ENCODE measurements at places on chromosomes 4 and X. TPM values are rescaled to one million over a fixed set of nuclear protein-coding genes. Genes with fewer than 3 reads are reported as not detected.

- ATAC-seq, result no peak
Observed at GRCh38 chr4:136002316-136002715, 1530.0 kb downstream of the PCDH18 start.

- ATAC-seq, result peak; percentile 98
Observed at GRCh38 chr4:4289941-4290850, at the start of the genes LYAR and ZBTB49. LYAR (minus strand) TSS chr4:4290154; CDS start chr4:4283742, 6,412 bp downstream. ZBTB49 (plus strand) TSS chr4:4290251; CDS start chr4:4299946, 9,695 bp downstream.

The KCND1 gene
- 0.28 TPM for total RNA-seq

GRCh38 chrX:119497185-119497584 is 28.9 kb downstream of the SLC25A5 start:
- ATAC-seq, result no peak

DNA sequence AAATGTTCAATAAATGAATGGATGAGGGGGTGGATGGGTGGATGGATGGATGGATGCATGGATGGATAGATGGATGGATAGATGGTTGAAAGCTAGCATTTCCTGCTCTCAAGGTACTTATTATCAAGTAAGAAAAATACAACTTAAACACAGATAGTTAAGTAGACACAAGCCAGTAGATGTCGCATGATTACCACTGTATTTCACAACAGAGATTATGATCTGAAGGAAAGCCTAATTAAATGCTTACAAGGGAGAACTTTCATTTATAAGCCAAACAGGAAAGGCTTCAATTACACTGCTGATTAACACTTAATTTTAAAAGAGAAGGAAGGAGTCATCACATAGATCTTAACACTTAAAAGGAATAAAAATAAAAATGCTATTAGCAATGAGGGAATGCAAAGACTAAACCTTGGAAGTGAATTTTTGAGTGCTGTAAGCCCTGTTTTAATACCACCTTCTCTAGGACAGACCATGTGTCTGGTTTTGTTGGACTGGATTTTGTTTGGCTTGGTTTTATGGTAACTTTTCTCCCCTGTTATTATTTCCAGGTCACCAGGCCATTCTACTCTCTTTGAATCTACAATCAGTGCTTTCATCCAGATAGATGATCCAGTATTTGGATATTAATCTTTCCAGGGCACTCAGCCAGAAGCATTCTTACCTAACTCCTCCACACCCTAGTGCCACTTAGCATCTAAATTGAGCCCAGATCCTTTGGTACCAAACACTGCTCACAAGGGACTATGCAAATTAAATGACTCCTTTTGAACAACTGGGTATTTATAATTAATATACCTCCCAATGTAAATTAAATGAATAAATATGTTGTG is 75.5 kb upstream of the SLC39A8 start:
- ATAC-seq, result peak; percentile 52

DNA sequence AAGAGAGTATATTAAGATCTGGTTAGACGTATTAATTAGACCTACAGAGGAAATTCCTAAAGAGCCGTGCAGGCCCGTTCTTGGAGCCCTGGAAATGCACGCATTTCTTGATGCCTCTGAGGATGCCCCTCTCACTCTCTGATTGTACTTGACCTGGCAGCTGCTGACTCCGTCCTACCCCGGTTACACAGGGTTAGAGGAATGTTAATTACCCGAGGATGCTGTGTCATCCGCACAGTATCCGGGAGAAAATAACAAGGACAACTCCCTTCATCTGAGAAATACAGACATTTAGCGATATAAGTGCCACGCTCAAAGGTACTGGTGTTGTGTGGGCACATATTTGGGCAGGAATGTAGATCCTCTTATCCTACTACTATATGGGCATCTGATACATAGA is 404.6 kb upstream of the FAT1 start:
- peak; percentile 87 for ATAC-seq

DNA sequence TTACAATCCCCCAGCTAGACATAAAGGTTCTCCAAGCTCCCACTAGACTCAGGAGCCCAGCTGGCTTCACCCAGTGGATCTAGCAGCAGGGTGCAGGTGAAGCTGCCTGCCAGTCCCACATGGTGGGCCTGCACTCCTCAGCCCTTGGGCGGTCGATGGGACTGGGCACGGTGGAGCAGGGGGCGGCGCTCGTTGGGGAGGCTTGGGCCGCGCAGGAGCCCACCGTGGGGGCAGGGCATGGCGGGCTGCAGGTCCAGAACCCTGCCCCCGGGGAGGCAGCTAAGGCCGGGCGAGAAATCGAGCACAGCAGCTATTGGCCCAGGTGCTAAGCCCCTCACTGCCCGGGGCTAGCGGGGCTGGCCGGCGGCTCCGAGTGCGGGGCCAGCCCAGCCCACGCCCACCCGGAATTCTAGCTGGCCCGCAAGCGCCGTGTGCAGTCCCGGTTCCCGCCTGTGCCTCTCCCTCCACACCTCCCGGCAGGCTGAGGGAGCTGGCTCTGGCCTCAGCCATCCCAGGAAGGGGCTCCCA is 9.6 kb upstream of the KLF8 start:
- ATAC-seq, result no peak

The OCIAD2 gene
- 32.8 TPM for total RNA-seq

GRCh38 chrX:17944833-17945497 is 83.9 kb upstream of the RAI2 start:
- no peak for ATAC-seq

- ATAC-seq, result no peak
Observed at GRCh38 chr4:172521248-172521647, 647.4 kb upstream of the GALNT7 start.

- no peak for ATAC-seq
Observed at GRCh38 chr4:58254291-58254690, 1144.1 kb upstream of the IGFBP7 start.

DNA sequence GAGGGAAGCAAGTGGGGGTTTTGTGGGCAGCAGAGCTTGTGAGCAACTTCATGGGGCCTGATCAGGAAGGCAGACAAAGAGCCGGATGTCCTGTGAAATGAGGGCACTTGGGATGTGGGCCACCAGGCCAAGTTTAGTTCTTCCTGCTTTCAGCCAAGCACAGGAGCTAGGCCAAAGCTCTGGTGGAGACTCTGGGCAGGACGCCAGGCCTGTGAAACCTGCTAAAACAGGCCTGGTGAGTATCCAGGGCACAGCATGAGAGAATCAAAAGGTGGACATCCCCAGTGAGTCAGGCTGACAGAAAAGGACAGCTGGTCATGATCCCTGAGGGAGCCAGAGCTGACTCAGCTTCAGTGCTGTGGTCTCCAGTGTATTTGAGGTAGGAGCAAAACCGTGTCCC is 95.7 kb downstream of the NPNT start:
- ATAC-seq, result peak; percentile 95

The PIR gene
- total RNA-seq, result 25.5 TPM

The MAGEC1 gene
- not detected for total RNA-seq

GRCh38 chr4:157127571-157127970 is 51.6 kb downstream of the GLRB start:
- ATAC-seq, result no peak

DNA sequence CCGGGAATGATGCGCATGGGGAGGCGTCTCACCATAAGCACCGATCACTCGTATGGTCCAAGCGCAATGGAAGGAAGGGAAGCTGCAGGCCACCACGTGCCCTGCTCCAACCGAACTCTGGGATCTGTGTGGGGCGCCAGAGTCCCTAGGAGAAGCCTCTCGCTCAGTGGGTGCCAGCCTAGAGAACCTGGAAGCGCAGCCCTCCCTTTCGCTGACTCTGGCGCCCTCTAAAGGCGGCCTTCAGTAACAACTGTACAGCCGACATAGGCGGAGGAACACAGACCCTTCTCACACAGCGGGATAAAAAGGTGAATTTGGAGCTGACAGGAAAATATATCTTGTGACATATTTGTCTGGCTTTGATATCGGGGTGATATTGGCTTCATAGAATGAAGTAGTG is 76.0 kb downstream of the INTS6L start:
- ATAC-seq, result peak; percentile 67

The NPFFR2 gene
- total RNA-seq, result not detected

- ATAC-seq, result no peak
Observed at GRCh38 chr4:4675641-4676040, 133.8 kb upstream of the STX18 start.

DNA sequence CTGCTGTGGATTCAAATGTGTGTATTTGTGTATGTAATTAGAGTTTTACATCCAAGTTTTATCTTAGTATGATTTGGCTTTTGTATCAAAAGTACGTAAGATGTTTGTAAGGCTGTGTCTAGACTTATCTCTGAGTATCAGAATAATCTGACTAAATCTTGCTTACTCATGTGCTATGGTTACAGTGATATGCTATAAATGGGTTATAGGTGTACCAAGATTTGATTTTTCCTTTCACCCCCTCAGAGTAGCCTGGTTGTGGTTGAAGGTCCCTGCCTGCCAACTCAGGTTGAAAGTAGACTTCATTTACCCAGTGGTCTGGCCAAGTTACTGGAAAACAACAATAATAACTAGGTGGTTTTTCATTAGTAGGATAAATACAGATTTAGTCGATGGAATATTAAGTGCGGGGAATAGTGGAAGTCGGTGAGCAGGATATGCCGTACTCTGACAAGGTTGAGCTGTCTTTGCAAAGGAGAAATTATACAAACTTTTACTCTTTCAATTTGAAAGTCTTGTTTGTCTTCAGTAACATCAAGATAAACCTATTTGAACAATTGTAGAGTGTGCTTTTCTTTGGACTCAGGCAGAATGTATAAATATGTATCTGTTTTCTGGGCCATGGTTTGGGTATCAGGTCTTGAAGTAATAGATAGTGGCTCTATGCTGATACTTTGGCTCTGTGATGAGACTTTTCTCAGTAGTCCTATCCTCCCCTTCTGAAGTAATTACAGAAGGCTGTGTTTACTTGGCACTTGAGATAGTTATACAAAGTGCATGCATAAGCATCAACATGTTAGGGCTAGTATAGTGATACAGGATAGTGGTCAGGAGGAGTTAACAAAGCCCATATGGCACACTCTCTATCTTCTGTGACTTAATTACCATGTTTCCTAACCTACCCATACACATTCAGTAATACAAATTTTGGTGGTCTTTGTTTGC is 23.7 kb downstream of the BMP2K start:
- peak; percentile 52 for ATAC-seq

- no peak for ATAC-seq
Observed at GRCh38 chr4:106582103-106582502, 213.5 kb upstream of the GIMD1 start.

GRCh38 chr4:4685810-4686795 is 144.3 kb upstream of the STX18 start:
- no peak for ATAC-seq
